ENCODE measurements at places on chromosomes 11 and 22. TPM values are rescaled to one million over a fixed set of nuclear protein-coding genes. Genes with fewer than 3 reads are reported as not detected.

The HEPHL1 gene
- total RNA-seq = not detected

The C11orf65 gene
- 1.4 TPM for total RNA-seq

The SCUBE2 gene
- total RNA-seq = not detected

The ZNF215 gene
- total RNA-seq = 2.8 TPM

The NFRKB gene
- 40.4 TPM for total RNA-seq

- H3K4me3 ChIP-seq = no peak overlapping the region
- H3K4me1 ChIP-seq = peaks cover 14% of the 10 kb centered on the region
Measured at GRCh38 chr22:50568626-50569025, 5.9 kb upstream of the SYCE3 start.

- no peak for DNase-seq
- H3K27me3 ChIP-seq = no peaks in the 10 kb centered on the region
- peaks cover 11% of the 10 kb centered on the region for H3K36me3 ChIP-seq
- H3K4me1 ChIP-seq = peaks cover 17% of the 10 kb centered on the region
- H3K4me3 ChIP-seq = peak overlapping the region; percentile 72
- peak overlapping the region; percentile 99 for H3K27ac ChIP-seq
Measured at GRCh38 chr11:537622-538430, 499 bp downstream of the LRRC56 start.

DNA sequence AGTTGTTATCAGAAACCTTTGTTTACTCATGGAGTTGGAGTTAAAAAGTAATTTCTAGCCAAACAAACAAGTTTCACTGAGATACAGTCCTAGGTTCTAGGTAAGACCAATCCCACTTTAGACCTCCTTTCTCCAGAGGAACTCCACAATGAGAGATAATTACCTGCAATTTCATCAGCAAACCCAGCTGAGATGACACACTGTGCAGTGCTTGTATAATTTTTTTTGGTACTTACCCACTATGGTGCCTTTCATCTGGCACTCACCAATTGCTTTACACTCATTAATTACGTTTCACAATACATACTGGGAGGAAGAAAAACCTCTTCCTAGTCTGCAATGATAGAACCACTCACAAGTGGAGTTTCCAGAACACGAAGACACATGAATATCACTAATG is 1.8 kb upstream of the MUC15 start:
- H3K36me3 ChIP-seq = no peaks in the 10 kb centered on the region
- no peaks in the 10 kb centered on the region for H3K27me3 ChIP-seq
- DNase-seq = no peak
- H3K27ac ChIP-seq = no peak overlapping the region
- no peaks in the 10 kb centered on the region for H3K4me1 ChIP-seq
- no peak overlapping the region for H3K4me3 ChIP-seq
